Upper lobe of right lung (tissue), 1 donor: ENCODE measurements at places on chromosomes 6 and 20. TPM values are rescaled to one million over a fixed set of nuclear protein-coding genes. Genes with fewer than 3 reads are reported as not detected.

The FAXC gene
- total RNA-seq = 5.4 TPM

The CCDC170 gene
- 0.55 TPM for total RNA-seq

The KIF25 gene
- 0.96 TPM for total RNA-seq

The PLAGL1 gene
- 34.8 TPM for total RNA-seq

DNA sequence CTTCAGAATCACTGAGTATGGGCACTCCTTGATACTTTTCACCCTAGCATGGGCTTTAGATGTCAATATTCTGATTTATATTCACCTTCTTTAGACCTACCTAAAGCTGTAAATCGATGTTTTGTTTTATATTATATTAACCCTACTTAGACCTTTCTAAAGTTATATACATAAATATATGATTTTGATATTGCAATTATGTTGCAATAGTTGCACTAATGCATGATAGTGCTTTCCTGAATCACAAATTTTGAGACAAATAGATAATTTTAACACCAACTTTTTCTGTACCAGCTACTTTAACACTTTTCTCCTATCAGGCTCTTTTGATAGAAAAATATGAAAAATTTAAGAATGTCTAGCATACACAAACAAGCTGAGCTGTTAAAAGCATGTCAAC lies 34.0 kb upstream of the JAG1 start:
- DNase-seq = no peak
